ENCODE measurements at places on chromosomes 4 and X.
A peak's percentile ranks its signal among the peaks of the same experiment; 100 is the strongest.

- DNase-seq, result peak; percentile 29
Observed at GRCh38 chrX:107205770-107206696, at the start of the genes DNAAF6 and NUP62CL. TSS of gene DNAAF6 (plus strand) at chrX:107206611. CDS start at chrX:107212876, 6,265 bp downstream. TSS of gene NUP62CL (minus strand) at chrX:107206433. CDS start at chrX:107175146, 31,287 bp downstream.

GRCh38 chr4:7029212-7029611, 14.0 kb upstream of the TADA2B start:
- no peak for DNase-seq

DNA sequence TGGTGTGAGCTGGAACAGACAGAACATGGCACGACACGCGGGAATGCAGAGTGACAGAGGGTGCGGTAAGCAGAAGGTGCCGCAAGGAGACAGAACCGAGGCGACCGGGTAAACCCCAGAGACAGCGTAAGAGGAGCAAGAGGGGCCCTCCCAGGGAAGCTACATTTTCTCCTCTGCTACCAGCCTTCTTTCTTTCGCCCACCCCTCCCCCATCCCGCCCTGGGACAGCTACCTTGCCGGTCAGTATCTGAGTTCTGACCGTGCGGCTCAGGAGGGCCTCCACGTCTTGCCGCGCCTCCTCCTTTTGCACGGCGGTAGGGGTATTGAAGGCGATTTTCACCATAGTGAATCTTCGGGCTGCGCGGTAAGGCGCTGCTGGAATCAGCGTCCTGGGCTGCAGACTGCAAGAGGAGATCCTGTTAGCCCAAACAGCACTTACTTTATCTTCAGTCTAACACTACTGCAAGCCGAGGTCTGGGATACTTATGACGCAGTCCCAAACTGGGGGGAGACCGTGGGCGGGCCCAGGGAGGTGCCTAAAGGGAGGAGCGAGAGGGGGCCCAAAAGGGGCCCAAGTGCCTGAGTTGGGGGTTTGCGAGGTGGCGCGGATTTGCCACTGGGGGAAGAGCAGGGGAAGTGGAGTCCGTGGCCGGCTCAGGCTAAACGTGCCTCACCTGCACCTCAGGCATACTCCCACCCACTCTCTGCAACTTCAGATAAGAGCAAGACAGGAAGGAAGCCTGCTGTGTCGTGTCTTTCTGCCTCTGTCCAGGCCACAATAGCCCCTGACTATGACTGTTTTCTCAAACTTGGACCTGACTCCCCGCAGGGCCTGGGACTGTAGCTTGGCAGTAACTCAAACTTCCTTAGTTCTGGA, at the start of gene ITM2A:
TSS of gene ITM2A (minus strand) at position 462 of the 877 bp plus-strand sequence. CDS start at position 343, 119 bp downstream.
- DNase-seq, result no peak

- DNase-seq, result peak; percentile 5
Observed at GRCh38 chrX:133005042-133005441, 46.6 kb upstream of the HS6ST2 start.

DNA sequence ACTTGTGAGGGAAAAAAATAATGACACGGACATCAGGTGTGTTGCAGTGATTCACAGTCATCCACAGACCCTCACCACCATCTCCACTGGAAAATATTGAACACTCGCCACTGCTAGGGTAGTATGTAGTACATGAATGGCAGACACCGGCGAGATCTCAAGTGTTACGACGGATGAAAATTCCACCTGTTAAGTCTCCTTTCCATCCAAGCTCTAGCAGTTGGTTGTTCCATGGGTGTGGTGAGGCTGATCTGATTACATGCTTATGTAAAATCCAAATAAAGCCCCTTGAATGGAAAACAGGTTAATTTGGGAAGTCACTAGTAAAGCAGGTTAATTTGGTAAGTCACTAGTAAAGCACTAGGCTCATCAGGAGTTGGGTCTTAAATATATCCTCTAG, 1.1 kb upstream of the ARMCX4 start:
- DNase-seq, result no peak

DNA sequence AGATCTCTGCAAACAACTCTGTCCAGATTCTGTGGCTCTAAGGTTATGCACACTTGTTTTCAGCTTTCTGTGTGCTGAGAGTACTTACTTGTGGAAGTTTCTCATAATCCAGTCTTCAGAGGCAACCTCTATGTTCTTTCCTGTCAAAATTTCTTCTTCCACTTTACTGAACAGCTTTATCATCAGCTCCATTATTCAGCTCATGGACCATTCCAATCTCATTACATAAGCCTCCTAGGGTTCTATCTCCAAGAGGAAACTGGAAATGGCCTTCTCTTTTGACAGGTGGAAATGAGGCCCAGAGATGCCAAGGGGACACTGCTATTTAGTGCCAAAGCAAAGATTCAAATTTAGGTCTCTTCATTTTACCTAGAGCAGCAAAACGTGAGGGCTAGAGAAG, 61.3 kb downstream of the CHRDL1 start:
- no peak for DNase-seq

DNA sequence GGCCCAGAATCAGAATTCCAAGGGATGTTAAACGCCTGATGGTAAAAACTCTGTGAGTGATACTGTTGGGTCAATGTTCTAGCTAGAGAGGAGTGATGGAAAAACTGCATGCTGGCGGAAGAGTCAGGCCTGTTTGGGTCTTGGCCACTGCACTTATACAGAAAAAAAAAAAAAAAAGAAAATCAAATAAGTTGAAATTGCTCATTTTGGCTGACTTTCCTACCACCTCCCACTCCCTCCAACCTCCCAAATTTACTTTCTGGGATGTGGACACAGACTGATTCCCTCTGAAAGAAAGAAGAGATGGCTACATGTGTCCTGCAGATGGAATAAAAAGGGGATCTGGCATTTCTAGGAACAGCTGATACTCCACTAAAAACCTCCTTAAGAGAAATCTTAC, 234.1 kb upstream of the GIMD1 start:
- DNase-seq, result no peak

GRCh38 chr4:84176016-84176415, 323.1 kb downstream of the NKX6-1 start:
- no peak for DNase-seq

DNA sequence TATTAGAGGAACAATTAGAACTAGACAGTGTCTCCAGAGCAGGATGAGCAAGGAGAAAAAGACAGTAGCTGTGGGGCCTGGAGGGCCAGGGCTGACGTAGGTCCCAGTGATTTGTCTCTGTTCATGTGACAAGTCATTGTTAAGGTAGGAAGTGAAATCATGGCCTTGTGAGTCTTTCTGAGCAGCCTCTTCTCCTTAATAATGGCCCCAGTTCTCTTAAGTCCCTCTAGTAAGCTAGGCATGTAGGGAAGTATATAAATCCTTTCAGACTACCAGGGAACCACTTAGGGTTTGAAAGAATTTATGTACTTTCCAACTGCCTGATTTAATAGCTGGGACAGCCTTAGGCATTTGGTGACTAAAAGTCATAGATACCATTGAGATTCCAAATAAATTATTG, 133.0 kb downstream of the KLHL8 start:
- DNase-seq, result no peak
